ENCODE measurements at places on chromosomes 3 and 15.

DNA sequence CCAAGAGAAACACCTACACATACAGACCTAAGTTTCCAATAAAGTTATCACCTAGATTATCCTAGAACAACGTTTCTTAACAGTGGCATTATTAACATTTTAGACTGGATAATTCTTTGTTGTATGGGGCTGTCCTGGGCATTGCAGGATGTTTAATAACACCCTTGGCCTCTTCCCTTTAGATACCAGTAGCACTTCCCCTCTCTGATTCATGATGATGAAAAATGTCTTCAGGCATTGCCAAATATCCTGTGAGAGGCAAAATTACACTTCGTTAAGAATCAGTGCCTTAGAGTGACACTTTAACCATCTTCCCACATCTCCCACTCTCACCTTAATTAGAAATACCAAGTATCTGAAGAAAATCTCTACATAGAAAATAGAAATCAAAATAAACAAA is 352.6 kb downstream of the CGGBP1 start:
- no peak for DNase-seq

DNA sequence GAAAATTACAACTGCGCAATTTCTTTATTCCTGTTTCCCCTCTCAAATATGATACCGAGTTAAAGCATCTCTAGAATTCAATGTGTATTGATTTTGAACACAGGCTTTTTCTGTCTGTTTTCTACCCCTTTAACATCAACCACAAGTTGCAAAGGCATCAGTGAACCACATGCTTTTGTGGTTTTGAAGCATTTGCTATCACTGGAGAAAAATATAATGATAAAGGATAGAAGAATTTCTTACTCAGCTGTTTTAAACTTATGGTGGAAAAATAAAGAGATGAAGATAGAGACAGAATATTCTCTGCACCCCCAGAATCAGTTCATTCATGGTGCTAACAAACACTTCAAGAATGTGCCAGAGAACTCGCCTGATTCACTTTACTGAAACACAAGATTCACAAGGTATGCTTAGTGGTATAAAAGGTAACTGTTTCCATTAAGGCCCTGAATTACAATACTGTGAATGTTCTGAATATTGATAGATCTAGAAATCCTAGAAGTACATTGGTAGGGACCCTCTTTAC is 9.5 kb upstream of the DPPA4 start:
- DNase-seq: no peak

- DNase-seq: peak; percentile 11
Observed at GRCh38 chr3:50503504-50504342, at the start of gene CACNA2D2. Gene CACNA2D2, minus strand, starts transcription at chr3:50503634. Its CDS starts 211 bp downstream, at chr3:50503423.

GRCh38 chr3:127560051-127560787 is 30.3 kb downstream of the TPRA1 start:
- DNase-seq: no peak

- DNase-seq: no peak
Observed at GRCh38 chr3:185995352-185995751, 57.5 kb upstream of the TRA2B start.

- no peak for DNase-seq
Observed at GRCh38 chr3:32495085-32495484, 7.6 kb downstream of the CMTM6 start.

- peak; percentile 82 for DNase-seq
Observed at GRCh38 chr3:172915911-172916514, 165.5 kb downstream of the ECT2 start.

DNA sequence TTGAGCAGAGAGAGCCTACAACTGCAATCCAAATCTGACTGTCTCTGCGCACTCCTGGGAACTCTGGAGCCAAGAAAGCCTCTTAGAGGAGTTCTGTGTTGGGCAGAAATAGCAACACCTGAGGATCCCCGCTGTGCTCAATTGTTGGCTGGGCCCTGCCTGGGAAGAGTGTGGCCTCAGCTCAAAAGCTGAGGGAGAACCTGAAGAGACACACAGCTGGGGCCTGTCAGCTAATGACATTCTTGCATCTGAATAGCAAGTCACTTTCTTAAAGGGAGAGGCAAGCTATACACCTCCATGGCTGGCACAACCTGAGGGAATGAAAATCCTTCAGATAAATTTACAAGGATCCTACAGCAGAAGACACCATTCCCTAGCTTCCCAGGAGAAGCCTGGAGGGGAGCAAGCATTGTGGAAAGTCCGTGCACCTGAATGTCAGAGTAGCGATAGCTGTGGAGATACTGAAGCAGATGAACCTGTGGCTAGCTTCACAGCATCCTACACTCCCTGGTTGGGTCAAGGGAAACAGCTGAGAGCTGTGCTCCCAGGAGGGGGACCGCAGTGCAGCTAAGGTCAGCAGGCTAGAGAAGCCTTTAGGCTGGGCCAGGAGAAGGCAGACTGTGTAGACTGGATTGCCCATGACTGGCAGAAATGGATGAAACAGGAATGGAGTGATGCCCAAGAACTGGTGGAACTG is 159.9 kb upstream of the PFN2 start:
- DNase-seq: no peak

GRCh38 chr15:62833646-62834045 is 208.9 kb upstream of the TPM1 start:
- DNase-seq: no peak

DNA sequence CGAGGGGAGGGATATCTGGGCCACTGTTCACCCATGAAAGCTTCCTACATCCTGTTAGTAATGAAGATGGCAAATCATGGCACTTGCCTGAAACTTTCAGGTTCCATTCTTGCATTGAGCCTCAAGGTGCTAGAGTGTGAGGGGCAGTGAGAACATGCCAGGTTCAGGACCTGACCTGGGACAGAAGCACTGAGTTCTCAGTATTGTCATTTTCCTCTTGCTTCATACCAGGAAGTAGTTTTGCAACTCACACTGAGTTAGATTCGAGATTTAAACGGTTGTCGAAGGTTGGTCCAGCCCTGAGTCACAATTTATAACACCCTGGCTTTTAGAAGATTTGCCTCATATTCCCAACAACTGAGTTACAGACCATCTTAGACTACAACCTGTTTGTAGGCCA is 11.8 kb upstream of the MEIS2 start:
- DNase-seq: no peak

- DNase-seq: no peak
Observed at GRCh38 chr3:136720091-136720490, 32.1 kb downstream of the STAG1 start.

DNA sequence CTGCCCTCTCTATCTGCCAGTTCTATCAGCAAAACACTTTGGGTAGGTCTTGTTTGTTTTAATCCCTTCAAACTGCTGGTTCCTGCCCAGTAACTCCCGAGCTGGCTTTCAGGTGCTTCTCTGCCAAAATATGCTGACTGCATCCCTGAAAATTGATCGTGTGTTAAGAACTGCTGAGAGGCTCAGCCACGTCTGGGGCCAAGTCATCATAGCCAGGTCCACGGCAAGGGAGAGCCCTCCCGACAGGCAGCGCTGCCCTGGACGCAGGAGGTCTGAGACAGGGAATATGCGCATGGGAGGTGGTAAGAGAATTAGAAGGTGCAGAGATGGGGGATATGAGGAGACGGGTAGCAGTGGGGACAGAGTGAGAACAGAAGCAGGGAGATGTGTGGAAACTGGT is 179.7 kb upstream of the TOPAZ1 start:
- DNase-seq: no peak

DNA sequence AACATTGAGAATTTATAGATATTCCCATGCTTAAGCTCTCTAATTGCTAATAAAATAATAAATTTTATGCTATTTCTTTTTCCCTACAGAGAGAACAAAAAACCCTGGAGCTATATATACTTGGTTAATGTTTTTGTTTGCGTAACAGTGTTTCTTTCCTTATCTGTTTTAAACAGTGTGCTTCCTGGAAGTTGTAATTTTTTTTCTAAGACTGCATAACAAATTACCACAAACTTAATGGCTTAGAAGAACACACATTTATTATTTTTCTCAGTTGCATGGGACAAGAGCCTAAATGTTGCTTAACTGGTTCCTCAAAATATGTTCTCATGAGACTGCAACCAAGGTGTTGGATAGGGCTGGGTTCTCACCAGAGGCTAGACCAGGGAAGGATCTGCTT is 49.7 kb upstream of the DPH6 start:
- DNase-seq: no peak

- DNase-seq: no peak
Observed at GRCh38 chr15:82165948-82166376, 96.6 kb downstream of the EFL1 start.

DNA sequence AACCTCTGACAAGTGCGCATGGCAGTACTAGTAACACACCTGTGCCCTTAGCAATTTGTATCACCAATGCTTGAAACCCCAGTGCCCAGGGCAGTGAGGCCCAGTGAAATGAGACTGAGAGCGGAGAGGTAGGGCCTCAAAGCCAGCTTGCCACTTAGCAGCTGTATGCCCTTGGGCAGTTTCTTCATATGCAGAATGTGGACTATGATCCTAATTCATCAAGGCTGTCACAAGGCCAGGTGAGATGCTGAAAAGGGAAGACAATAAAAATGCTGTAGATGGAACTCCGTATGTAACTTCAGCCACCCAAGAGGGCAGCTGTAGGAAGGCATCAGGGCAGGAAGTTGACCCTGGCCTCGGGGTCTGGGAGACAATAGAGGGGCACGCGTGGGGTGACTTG is 74.4 kb downstream of the KY start:
- DNase-seq: no peak

DNA sequence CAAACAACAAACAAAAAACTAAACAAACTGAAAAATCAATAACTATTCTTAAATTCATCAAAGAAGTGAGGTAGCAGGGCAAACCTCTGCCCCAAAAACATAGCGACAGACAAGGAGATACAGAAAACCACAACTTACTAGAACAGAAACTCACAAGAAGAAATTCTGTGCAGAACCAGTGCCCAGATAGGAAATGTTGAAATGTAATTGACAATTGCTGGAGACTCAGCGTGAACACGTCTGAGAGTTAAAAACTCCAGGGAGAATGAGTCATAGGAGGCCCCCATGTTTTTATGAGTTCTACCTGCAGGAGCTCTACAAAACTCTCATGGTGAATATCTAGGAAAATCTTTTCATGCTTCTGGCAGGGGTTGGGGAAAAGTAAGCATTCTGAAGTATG is 95.5 kb upstream of the SETMAR start:
- no peak for DNase-seq

DNA sequence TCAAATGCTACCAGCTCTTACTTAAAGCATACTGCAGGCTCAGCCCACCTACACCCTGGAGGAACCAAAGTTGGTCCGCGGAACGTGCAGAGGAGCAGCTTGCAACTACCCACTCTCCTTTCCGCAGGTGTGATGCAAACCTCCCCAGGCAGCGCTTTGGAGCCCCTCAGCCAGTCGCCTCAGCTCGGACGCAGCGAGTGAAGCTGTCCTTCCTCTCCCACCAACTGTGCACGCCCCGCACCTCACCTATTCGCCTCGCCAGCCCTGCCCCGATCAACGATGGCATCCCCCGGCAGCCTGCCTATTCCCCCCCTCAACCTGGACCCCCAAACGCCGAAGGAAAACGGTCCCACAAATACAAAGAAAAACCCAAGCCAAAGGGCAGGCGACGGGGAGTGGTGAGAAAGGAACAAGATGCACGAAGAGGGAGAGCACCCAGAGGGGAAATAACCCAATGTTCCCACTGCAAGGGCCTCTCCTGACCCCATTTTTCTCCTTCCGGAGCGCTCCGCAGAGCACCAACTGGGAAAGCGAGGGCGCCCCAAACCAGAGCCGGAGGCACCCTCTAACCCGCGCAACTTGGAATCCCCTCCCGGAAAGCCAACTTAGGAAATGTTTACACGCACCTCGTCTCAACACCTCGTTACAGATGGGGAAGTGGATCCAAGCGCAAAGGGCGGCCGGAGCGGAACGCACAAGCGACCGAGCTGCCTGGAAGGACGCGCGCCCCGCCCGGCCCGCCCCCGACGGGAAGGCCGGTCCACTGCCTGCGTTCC is 665 bp downstream of the GLB1 start:
- peak; percentile 3 for DNase-seq

- DNase-seq: no peak
Observed at GRCh38 chr3:2937592-2937991, 172.6 kb downstream of the IL5RA start.

- no peak for DNase-seq
Observed at GRCh38 chr3:67866571-67866970, 212.2 kb upstream of the SUCLG2 start.

DNA sequence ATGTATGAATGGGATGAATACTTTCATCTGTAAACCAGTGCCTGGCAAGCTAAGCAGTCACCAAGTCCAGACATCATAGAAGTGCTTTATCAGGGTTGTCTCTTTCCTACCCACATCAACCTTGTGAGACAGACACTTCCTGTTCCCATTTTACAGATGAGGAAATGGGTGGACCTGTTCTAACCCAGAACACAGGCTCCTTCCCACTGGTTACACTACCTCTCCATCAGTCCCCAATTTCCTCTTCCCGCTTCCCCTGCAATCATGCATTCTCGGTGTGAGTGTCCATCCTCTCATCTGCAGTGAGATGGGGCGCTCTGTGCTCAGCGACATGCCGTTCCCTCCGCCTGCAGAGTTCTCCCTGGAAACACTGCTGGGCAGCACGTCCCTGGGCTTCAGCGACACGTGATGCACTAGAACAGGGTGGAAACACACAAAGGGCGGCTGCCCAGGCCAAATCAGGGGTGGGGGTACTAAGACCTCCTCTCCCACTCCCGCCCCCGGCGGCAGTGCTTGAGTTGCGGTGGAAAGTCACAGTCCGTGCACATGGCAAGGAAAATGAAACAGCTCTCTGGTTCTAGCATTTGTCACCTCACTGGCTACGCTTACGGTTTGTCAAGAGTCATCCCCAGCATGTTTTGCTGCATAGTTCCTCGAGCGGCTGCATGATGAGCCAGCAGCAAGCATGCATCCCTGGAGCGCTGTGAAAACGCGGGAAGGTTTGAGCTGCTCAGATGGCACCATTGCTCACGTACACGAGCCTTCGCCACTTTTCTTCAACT is 201.1 kb downstream of the ADAMTS17 start:
- no peak for DNase-seq

GRCh38 chr3:171058873-171059603 is 32.5 kb upstream of the SLC2A2 start:
- DNase-seq: no peak

GRCh38 chr3:184583578-184584451 is 22.2 kb downstream of the EPHB3 start:
- no peak for DNase-seq

Measured in NCI-H774 (cell line).